ENCODE measurements at places on chromosomes 16 and 17. TPM values are rescaled to one million over a fixed set of nuclear protein-coding genes. Genes with fewer than 3 reads are reported as not detected.

The CHRNE gene
- not detected for total RNA-seq

The CACNG5 gene
- total RNA-seq: not detected

The GINS2 gene
- total RNA-seq: 2.0 TPM

GRCh38 chr17:27577884-27578717 lies 52.9 kb upstream of the LGALS9 start:
- no peak for DNase-seq

DNA sequence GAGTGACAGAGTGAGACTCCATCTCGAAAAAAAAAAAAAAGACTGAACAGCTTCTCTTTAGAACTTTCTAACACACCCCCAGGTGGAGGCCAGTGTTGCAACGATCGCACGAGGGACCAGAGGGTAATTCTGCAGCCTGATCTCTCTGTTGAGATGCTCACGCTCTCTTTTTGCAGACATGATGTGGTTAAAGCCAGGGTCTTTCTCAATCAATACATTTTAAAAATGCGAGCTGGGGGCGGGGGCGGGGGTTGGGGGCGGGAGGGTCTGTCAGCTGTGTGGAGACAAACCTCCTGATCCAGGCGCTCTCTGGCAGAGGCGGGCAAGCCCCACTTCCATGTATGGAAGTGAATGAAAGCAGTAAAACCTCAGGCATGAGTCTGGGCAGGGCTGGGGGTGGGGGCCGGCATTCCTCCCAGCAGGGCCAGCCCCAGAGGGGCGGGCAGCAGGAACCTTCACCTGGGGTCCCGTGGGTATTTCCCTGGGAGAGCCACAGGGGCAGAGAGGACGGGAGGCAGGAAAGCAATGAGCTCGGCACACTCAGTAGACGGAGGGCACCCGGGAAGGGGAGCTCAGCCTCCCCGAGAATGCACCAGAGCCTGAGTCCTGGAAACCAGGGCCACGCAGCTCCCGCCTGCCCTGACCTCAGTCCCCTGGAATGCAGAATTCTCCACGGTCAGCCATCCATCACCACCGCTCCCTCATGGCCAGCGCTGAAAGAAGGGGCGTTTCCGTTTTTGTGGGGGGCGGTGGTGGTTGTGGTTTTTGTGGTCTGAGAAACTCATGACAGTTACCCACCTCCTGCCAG lies 28.0 kb downstream of the NXN start:
- DNase-seq: no peak

DNA sequence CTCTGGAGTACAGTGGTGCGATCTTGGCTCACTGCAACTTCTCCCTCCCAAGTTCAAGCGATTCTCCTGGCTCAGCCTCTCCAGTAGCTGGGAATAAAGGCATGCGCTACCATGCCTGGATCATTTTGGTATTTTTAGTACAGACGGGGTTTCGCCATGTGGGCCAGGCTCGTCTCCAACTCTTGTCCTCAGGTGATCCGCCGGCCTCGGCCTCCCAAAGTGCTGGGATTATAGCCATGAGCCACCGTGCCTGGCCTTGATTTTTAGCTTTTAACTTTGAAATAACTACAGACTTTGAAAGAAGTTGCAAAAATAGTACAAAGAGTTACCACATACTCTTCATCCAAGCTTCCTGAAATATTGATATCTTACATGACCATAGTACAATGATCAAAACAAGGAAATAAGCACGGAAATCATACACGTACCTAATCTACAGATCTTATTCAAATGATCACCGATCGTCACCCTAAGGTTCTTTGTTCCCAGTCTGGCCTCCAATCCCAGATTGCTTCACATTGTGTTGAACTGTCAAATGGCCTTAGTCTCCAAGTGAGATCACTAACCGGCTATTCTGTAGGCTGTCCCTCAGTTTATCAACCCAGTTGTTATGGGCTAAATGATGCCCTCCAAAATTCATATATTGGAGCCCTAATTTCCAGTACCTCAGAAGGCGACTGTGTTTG lies 18.4 kb downstream of the NPIPA1 start:
- no peak for DNase-seq

- no peak for DNase-seq
These were observed 24.9 kb downstream of the ACSF3 start for GRCh38 chr16:89118361-89119165.

DNA sequence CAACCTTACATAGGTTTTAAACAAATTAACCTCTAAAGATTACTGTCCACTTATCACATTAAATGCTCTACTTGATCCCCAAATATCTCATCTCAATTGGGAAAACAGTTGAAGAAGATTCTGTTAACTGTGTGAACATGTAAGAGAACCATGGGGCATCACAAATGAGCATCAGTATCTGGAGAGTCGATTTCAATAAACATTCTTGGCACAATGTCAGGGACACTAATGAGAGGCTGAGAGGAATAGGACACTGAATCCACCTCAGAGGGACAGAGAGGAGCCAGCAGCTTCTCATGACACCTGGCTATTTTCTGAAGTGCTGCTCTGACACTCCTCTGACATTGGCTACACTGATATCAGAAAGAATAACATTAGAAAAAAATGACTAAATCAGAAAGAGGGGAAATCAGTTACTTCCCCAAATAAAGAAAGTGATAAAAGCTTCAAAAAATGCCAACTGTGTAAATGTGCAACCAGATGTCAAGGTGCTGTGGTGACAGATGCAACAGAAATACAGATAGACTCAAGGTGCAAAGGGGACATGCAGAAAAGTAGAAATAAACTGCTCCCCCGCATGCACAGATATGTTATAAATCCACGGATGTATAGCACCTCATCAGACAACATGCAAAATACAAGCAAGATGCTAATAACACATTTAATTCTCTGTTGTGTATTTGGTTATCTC lies 67.4 kb downstream of the SNX11 start:
- DNase-seq: no peak

- no peak for DNase-seq
These were observed 145.2 kb downstream of the KCNJ2 start for GRCh38 chr17:70314506-70314905.

DNA sequence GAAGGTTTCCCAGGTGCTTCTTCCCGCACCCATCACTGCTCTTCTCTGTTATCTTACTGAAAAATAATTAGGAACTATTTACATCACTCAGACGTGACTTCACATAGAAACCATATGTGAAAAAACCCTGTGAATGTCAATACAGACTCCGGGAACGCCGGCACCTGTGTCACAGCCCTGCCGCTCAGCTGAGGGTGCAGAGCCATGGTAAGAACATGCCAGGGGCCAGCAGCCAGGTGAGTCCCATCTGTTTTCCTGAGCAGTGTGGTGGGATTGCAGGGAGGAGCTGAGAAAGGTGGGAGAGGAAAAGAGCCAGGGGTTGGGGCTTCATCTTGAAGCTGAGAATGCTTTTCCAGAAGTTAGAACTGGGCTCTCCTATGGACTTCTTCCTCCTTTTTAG lies 13.7 kb downstream of the FOXF1 start:
- no peak for DNase-seq

DNA sequence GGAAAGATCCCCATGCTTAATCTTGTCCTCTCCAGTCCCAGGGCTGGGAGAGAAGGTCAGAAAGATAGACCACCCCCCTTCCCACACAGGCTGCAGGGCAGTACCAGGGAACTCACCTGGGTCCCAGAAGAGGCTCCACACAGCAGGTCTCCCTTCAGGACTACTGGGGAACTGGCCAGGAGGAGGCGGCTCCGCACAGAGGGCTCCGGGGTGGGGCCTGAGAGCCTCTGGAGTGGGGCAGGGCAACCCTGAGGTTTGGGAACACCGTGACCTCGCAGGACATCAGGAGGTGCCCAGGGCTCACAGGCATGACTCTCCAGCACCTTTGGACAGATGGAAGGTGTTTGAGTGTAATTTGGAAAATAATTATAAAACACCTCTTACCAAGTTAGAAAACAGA lies 11.0 kb downstream of the ABCA3 start:
- no peak for DNase-seq

DNA sequence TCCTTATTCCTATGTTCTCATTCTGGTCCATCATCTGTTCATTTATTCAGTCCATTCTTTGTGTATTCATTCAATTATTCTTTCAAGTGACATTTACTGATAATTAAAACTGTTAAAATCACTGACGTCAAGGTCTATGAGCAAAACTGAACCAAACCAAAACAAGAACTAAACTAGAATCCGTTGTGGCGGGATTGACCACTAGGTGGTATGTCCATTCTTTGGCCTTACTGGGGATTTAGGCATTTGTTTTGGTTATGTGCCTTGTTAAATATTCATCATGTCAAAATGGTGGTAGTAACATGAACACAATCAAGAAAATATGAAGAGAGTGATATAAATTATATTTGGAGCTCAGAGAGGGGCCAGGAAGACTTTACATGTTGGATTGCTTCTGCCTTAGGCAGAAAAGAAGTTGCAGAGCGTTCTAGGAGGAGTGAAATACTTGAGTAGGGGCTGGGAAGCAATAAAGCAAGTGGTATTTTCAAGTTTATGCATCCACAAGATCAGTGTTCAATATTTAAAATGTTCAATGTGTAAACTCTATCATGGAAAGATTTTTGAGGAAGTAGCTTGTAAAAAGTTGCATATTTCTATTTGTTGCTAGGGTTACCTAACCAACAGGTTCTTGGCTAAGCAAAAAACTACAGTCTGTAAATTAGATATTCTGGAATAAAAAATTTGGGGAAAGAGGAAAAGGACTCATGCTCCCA lies 129.0 kb downstream of the CDH13 start:
- no peak for DNase-seq

- DNase-seq: no peak
These were observed 16.6 kb upstream of the ERN1 start for GRCh38 chr17:64146418-64147109.

DNA sequence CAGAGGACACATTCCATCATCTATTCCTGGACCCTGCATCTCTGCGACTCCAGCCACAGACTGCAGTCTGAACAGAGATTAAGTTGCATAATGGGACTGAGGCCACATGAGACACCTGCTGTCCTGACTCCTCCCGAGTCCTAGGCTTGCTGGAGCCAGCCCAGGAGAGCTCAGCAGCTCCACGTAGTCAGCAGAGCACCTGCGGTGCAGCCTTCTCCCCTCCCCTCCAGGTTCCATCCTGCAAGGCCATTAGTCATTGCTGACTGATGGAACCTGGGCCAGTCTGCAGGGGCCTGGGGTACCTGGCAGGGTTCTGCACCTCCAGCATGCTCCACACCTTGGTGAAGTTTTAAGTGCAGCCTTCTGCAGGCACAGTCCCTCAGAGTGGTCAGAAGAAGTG lies 76.7 kb downstream of the PLD6 start:
- no peak for DNase-seq

DNA sequence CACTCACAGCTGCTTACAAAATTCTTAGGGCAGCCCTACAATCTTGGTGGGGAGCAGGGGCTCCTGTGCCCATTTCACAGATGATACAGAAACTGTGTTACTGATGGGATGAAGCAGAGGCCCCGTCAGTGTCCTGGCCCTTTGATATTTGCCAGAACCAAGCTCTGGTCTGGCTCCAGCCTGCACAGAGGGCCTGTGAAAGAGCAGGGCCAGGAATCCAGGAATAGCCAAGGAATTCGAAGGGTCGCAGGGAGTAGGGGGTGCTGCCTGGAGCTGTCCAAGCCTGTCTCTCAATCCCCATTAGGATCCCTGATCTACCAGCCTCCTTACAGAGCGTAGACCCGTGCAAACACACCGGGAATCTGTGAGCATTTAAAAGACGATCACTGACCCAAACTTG lies 86.3 kb upstream of the RCVRN start:
- no peak for DNase-seq
